ENCODE measurements at places on chromosomes 7 and 10. TPM values are rescaled to one million over a fixed set of nuclear protein-coding genes. Genes with fewer than 3 reads are reported as not detected.

Gene EMX2
- under 0.01 TPM for total RNA-seq

Gene IDI2
- total RNA-seq, result not detected

Gene PRKG1
- total RNA-seq, result 3.9 TPM

Gene CALHM1
- not detected for total RNA-seq

Gene SEMA3A
- 47.7 TPM for total RNA-seq

Gene CTNNA3
- total RNA-seq, result not detected

Gene IQUB
- 0.36 TPM for total RNA-seq

Gene FRMD4A
- 90.2 TPM for total RNA-seq

Gene MRLN
- total RNA-seq, result not detected

Gene SPDYE8
- not detected for total RNA-seq

Gene GNGT1
- not detected for total RNA-seq

Gene PHKG1
- 0.36 TPM for total RNA-seq

Gene LEP
- total RNA-seq, result under 0.01 TPM

Gene IL2RA
- total RNA-seq, result not detected

Gene CC2D2B
- not detected for total RNA-seq

Gene CEP55
- total RNA-seq, result 42.4 TPM

Gene UCMA
- total RNA-seq, result not detected

Gene UPF2
- 15.1 TPM for total RNA-seq

Gene CUZD1
- 0.54 TPM for total RNA-seq

Gene ELMO1
- 38.6 TPM for total RNA-seq

Gene KIF11
- 24.6 TPM for total RNA-seq

Gene PITX3
- not detected for total RNA-seq

Gene PON1
- not detected for total RNA-seq

Gene TMEM176B
- 0.09 TPM for total RNA-seq

Gene TMEM26
- total RNA-seq, result 0.09 TPM

Gene LHPP
- total RNA-seq, result 5.8 TPM

Gene LIPM
- total RNA-seq, result not detected

Gene AS3MT
- total RNA-seq, result 0.09 TPM

Gene TMEM229A
- not detected for total RNA-seq

Gene ZNF862
- total RNA-seq, result 5.8 TPM

Gene AMZ1
- 0.19 TPM for total RNA-seq

Data from endothelial cell of coronary artery (primary cell).